HCT116 (cell line): ENCODE measurements at places on chromosomes 5 and 9.

GRCh38 chr9:107971241-107971640 lies 481.7 kb upstream of the KLF4 start:
- DNase-seq, result no peak

DNA sequence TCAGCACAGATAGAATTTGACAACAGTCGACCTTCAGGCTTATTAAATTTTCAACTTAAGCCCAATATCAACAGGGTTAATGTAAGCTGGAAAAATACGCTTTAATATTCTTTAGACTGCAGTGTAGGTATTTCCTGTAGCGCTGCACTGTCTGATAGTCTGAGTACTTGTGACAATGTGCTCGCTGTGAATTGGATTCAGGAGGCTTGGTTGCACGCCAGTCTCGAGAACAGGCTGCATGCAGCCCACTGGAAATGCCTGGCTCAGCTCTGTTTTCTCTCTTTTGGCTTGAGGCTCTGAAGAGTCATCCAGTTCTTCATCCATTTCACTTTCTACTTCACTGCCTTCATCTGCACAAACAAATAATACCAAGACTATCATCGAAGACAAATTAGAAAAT lies 300.9 kb downstream of the RFX3 start:
- DNase-seq, result no peak

DNA sequence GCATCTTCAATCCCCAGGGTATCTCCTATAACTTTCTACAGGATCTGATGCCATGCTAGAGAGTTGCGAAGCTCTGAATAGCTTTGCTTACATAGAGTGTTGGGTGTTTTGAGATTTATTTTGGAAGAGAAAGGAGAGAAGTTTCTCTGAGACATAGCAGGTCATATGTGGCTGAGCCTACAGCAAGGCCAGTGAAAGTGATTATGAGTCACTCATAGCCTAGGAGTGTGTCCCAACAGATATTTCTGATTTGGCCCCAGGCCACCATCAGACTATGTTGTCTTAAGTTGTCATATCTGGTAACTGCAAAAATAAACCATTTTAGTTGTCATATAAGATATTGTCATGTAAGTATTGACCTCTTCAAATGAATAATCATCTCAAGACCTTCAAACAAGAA lies 132.0 kb upstream of the RAI14 start:
- DNase-seq, result no peak

DNA sequence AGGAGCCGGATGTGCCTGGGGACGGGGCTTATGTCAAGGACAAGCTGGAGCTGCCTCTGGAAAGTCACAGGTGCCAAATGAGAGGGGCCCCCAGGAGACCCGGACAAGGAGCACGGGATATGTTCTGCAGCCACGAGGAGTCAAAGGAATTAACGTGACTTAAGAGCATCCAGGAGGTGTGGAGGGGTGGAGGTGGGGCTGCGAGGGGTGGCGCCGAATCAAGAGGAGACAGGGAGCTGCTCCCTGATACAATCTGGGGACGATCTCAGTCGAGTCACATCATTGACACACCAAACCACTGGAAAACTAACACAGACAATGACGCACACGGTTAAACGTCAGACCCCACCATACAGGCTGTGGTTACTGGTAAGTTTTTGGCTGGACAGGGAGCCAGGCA lies 10.4 kb downstream of the CCDC127 start:
- DNase-seq, result no peak

DNA sequence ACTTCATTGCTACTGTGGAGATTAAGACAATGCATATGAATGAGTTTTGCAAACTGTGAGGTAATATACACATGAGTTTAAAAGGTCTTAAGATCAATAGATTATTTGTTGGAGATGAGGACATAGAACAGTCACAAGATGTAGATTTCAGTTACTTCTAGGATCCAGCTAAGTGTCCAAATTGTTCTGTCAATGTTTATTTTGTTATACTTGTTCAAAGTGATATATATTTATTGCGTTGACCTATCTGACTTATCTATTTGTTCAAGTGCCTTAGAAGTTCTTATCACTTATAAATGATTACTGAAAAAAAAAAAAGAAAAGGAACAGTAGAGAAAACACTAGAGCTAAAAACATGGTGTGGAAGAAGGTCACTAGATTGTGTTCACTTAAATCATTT lies 75.6 kb upstream of the GRIN3A start:
- no peak for DNase-seq
